ENCODE measurements at places on chromosomes 3 and 15.

DNA sequence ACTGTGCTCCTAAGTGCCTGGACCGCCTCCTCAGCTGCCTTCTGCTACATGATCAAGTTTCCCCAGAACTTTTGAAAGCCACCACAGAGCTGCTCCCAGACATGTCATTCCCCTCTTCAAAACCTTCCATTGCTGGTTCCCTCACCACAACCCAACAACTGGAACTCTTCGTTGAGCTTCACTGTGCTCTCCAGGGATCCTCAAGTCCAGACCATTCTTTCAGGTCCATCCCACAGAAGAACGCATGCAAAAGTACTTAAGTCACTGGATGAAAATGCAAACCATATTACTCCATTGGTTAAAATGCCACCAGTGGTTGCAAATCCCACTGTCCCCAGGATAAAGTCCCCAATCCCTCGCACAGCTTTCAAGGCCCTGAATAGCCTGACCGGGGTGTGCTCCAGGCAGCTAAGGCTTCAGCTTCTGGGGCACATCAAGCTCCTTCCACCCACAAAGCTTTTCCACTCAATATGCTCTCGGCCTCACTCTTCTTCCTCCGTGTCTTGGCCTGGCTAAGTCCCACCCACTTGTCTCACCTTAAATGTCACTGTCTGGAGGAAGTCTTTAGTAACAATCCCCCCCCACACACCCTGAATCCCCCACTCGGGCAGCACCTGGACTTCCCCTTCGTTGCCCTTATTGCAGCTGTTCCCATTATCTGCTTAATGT, 84.8 kb downstream of the XXYLT1 start:
- DNase-seq: no peak

DNA sequence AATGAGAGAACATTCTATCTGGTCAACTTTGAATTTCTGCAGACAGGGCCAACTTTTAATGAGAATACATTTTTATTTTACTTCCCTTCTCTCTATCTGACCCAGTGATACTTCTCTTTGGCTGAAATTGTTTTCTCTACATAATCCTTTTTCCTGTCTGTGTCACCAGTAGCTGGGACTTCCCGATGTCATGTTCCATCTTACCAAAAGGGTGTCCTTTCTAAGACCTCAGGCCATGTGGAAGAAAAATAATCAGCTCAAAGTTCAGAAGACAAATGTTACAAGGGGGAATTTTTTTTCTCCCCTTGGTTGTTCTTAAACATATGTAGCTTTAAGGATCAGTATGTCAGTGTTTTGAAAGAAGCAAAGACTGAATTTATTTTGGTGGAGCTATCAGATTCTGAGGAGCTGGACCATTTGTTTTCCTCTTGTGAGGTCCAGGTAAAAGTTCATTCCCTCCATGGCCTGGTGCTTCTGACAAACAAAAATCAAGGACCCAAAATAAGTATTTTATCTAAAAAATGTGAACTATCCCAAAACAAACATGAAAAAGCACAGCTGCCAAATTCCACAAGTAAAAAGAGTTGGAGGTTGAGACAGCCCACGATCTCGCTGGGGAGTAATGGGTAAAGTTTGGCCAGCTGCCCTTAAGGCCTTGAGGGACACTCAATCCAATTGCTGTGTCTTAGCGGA, 859.4 kb upstream of the NR2F2 start:
- no peak for DNase-seq

- no peak for DNase-seq
Measured at GRCh38 chr3:190848870-190849269, 13.6 kb downstream of the GMNC start.

- DNase-seq: peak; percentile 82
Measured at GRCh38 chr3:105752791-105753415, 115.9 kb downstream of the CBLB start.

DNA sequence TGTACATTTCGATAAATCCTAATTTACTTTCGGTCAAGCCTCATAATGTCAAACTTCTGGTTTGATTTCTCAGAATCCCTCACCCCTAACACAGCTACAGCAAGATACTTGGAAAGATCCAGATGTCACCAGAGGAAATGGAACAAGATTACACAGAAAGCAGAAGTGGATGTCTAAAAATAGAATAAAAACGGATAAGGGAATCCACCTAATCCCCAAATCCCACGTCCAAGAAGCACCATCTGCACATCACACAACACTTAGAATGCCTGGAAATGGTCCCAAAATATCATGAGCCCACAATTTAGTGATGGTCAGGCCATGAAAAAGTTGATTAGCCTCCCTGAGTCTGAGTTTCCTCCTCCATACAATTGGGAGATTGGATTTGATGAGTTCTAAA, 61.7 kb downstream of the AGTR1 start:
- no peak for DNase-seq

GRCh38 chr3:64414043-64414442, 188.8 kb upstream of the PRICKLE2 start:
- DNase-seq: no peak

DNA sequence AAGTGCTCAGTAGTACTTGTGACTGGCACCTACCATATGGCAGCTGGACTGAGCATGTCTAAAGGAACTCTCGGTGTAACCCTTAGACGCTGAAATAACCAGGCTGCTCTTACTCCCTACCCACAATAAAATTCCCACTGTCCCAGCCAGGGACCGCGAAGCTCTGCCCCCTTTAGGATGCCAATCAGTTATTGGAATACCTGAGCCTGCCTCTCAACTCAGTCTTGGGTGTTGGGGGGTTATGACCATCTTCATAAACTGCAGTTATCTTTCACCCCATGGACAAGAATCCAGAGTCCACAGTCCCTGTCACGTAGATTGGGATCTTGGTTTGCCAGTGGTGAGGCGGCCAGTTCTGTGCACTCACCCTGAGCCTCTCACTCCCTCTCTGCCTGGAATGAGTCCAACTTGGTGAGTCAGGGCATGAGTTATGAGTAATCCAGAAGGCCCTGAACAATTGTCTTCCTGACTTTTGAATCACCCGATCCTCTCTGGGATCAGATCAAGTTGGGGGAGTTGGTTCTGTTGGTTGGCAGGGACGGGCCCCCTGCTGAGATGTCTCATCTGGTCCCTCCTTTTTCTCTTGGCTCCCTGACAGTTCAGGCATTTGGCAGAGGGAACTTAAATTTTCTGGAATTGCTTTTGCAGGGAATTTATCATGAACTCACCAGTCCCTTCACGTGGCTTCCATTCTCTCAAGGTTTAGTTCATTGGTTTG, 120.1 kb upstream of the UBE2E1 start:
- no peak for DNase-seq

DNA sequence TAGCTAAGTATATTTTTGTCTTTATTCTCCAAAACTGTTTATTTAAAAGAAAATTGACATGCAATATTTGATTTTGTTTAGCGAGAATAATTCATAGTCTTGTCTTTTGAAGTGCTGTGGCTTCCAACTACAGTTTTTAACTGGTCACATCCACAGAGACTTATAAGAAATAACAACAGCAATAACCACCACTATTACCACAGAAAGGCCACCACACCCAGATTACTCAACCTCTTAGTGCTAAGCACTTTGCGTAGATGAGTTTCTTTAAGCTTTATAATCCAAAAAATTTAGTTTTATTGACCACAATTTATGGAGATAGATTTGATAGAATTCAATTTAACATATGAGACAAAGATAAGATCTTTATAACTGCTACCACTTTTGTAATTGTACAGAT, 468.4 kb upstream of the UBE2E2 start:
- DNase-seq: no peak

GRCh38 chr3:52696830-52697631, 8.6 kb downstream of the GLT8D1 start:
- DNase-seq: no peak

GRCh38 chr3:38047896-38048295, 8.9 kb downstream of the DLEC1 start:
- DNase-seq: no peak

DNA sequence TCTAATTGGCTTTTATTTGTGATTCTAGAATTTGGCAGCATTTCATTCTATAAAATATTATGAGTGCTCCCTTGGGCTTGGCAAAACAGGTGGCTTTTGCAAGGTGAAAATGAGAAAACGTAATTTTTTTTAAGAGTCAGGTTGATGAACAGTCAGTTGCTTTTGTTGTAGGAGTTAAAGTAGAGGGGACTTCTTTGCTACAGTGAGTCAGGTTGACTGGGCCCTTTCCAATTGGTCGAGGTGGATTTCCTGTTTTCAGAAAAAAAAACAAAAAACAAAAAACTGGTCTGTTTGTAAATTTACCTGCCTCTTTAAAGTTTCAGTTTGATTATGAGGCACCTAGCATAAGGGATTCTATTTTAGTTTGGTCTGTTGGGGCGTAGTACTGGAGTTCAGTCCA, 1469.4 kb upstream of the GBE1 start:
- no peak for DNase-seq

- no peak for DNase-seq
Measured at GRCh38 chr3:63240381-63240902, 37.7 kb upstream of the SYNPR start.

- DNase-seq: no peak
Measured at GRCh38 chr3:86993704-86994103, 2.8 kb upstream of the VGLL3 start.

DNA sequence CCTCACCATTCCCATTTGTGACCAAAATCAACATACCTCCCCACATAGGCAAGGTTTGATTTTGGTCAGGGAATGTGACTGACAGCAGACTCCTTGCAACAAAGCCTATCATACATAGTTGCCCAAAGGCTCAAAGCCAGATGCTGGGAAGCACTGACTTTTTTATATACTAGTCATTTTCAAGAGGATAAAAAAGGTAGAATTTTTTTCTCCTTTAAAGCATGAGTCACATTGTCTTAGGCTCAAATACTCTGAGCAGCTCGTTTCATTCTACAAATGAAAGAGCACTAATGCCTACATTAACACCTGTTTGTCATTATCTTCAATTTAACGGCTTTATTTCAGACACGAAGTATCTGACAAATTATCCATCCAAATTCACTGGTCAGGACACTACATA, 36.2 kb downstream of the ICE2 start:
- DNase-seq: no peak

DNA sequence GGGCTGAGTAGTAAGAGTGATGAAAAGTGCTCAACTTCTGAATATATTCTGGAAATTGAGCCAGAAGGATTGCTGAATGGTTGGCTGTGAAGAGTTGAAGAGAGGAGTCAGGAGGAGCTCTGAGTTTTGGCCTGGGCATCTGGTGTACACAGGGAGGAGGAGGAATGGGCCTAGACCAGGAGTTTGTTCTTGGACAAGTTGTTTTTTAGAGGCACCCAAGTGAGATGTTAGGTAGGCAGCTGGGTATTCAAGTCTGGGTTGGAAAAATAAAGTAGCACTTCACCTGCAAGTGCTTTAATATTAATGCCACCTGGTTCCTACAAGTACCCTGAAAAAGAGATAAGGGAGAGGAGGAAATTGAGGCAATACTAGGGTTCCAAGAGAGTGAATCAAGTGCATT, 14.7 kb downstream of the BSN start:
- DNase-seq: no peak

GRCh38 chr15:44157679-44158078, 37.4 kb downstream of the FRMD5 start:
- no peak for DNase-seq

DNA sequence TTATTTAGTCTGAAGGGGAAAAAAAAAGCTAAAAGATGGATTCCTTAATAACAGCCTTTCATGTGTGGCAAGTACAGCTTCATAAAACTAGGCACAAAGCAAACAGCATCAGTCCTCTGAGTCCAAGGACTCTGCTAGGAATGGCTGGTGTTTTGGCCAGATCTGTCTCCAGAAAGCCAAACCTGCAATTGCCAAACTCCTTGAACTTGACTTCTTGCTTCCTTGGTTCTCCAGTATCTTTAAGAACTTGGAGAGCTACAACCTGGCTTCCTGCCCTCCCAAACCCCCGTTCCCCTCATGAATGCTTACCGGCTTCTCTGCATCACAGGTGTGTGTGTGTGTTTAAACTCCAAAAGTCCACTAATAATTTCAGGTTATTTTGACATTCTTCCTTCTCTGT, 1.6 kb upstream of the PLOD2 start:
- DNase-seq: no peak

GRCh38 chr3:190601622-190602021, 87.7 kb downstream of the IL1RAP start:
- DNase-seq: no peak

DNA sequence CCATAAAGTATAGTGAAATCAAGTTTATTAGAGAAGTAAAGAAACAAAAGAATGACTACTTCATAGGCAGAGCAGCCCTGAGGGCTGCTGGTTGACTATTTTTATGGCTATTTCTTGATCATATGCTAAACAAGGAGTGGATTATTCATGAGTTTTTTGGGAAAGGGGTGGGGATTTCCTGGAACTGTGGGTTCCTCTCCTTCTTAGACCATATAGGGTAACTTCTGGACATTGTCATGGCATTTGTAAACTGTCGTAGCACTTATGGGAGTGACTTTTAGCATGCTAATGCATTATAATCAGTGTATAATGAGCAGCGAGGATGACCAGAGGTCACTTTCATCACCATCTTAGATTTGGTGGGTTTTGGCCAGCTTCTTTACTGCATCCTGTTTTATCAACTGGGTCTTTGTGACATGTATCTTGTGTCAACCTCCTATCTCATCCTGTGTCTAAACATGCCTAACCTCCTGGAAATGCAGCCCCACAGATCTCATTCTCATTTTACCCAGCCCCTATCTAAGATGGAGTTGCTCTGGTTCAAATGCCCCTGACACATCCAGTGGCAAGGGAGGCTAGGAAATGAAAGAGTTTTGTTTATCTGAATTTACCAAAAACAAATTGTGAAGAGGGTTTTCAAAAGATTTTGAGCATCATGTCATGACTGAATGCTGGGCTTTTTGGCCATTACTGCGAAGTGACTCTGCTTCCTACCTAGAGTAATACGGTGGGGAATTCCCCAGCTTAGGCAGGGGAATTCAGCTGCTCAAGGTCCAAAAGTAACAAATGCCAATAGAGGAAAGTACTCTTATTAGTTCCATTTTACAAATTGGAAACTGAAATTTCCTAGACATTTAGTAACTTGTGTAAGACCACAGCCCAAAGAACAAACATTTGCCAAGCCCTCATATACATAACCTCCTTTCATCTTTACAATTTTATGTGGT, 6.2 kb upstream of the SPSB4 start:
- DNase-seq: no peak

DNA sequence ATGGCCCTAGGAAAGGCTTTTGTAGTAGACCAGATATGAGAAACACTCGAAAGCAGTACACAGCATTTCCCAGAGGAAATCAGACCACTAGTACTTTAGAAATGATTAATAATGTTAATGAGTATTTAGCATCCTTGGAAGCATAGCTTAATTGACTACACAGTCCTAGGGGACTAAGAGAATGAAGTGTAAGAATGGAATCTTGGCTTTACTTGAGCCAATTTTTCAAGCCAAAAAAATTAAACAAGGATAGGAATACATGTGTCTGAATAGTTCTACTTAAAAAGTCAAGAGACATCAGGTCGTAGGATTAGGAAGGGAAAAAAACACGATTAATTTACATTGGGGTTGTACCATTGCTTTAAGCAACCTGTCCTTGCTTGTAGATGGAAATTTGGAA, 38.2 kb downstream of the DPPA2 start:
- DNase-seq: no peak

GRCh38 chr3:150079029-150079739, 108.5 kb upstream of the PFN2 start:
- DNase-seq: no peak

GRCh38 chr3:140247775-140248174, 312.8 kb downstream of the CLSTN2 start:
- DNase-seq: no peak

- no peak for DNase-seq
Measured at GRCh38 chr3:126501736-126502135, 15.8 kb downstream of the UROC1 start.

All from CD4-positive, alpha-beta T cell treated with Interleukin-17A for 1 hour (primary cell).